Suprapubic skin (tissue), 4 donors: ENCODE measurements at places on chromosomes 2 and 18.

GRCh38 chr2:3334392-3335345 is 42.9 kb downstream of the EIPR1 start:
- DNase-seq, result peak; percentile 74

DNA sequence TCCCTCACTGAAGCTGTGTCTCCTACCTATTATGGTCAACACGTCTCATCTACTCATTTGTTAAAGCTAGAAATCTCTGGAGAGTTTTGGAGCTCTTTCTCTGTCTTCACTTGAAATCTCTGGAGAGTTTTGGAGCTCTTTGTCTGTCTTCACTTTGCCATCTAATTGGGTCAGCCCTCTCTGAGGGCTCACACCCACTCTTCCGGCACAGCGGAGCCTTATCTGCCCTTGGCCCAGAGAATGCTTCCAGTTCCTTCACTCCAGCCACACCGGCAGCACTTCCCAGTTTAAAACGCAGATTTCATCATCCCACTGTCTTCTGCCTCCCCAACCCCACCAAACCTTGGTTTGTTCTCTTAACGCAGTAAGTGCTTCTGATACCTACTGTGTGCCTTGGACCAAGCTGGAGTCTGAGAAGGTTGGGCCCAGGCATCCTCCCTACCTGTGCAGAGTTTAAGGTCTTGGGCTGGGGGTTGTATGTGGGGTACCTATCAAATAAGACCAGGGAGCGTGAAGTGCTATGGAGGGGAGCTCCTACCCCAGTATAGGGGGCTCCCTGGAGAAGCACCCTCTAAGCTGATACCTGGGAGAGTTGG is 5.0 kb downstream of the HPCAL1 start:
- no peak for DNase-seq

GRCh38 chr18:70149616-70150301 is 55.7 kb downstream of the RTTN start:
- no peak for DNase-seq

GRCh38 chr18:2143636-2144035 is 427.7 kb downstream of the METTL4 start:
- no peak for DNase-seq

DNA sequence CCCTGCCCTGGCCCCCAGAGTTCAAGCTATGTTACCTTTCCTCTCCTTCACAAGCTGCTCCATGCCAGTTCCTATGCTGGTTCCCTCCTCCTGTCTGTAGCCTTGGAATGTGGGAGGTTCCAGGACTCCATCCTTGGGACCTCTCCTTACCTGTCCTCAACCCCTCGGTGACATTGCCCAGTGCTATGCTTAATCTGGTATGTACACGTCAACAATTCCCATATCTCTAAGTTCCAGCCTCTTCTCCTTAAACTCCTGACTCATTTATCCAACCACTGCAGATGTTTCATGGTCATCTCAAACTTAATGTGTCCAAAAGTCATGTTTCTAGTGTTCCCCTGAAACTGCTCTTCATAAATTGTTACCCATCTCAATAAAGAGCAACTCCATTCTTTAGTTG is 160.8 kb downstream of the TNS1 start:
- DNase-seq, result no peak

DNA sequence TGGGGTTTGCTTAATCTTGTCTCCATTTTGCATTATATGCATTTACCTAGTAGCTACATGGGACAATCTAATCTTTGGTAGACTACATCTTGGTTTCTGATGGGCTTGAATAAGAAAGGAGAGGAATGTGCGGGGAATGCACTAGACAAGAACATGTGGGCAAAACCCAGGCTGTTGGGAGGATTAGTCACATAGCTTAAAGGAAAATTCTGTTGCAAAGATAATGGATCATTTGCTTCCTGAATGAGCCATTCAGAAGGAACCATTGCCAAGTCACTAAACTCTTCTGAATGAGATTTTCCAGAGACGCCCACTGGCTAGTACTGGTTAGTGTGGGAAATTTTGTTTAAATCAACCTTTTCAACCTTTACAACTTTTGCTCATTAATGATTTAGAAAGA is 84.8 kb downstream of the OSBPL6 start:
- no peak for DNase-seq

DNA sequence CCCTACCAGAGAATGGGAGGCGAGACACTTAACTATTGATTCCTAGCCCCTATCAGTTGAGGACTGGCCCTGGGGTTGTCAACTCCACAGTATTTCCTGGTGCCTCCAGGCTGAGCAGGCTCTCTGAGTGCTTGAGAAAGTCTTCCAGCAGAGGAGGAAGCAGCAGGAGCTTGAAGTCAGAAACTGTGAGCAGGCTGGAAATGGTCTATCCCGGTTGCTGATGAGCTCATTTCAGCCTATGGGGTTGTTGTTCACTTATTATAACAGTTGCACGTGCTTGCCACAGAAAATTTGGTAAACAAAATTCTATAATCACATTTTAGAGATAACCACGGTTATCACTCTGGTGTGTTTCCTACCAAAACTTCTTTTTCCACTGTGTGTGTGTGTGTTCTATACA is 254.7 kb upstream of the THUMPD2 start:
- no peak for DNase-seq

GRCh38 chr2:39696101-39696553 is 30.4 kb downstream of the TMEM178A start:
- no peak for DNase-seq

DNA sequence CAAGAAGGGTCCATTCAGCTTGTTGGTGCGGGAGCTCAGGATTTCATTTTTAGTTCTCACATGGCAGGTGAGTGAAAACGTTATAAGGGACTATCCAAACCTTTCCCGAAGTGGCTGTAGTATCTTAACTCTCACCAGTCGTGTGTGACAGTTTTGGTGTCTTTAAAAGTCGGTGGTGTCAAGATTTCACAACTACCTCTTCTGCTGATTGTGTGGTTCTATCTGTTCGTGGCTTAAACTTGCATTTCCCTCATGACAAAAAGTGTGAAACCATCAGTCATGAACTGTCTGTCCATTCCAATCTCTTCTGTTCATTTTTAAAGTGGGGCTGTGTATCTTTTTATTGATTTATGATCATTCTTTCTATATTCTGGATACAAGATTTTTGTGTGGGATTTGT is 3.8 kb upstream of the AQP12B start:
- DNase-seq, result no peak

DNA sequence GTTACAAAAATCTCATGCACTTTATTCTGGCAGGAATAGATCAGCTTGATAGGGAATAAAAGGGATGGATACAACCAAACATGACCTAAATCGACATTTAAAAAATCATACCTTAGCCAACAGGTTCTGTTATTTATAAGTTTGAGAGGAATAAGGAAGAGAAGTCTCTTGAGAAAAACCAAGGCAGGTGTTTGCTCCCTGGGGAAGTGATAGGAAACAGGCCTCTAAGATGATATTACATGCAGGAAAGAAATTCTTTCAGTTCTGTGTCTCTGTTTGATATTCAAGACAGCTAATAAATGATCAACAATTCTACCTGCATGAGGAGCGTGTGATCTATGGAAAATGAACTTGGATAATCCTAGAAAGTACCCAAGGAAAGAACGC is 184.8 kb upstream of the ZEB2 start:
- DNase-seq, result no peak

DNA sequence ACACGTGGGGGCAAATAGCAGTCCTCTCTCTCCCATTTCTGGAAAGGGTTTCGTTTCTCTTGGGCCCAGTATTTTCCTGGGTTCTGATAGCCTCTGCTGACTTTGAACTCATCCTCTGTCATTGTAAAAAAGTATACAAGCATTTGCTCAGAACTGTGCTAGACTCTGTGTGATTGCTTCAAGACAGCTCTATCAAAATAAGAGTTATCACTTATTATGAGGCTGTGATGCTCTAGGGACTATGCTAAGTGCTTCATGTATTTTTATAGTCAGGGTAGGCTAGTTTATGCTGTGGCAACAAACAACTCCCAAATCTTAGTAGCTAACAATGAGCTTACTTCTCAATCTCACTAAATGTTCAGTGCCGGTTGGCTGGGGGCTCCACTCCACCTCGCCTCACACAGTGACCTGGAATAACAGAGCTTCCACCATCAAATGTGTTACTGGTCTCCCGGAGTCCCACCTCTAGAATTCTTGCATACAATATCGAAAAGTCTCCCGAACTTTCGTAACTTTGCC is 110.8 kb upstream of the CDC42EP3 start:
- no peak for DNase-seq

DNA sequence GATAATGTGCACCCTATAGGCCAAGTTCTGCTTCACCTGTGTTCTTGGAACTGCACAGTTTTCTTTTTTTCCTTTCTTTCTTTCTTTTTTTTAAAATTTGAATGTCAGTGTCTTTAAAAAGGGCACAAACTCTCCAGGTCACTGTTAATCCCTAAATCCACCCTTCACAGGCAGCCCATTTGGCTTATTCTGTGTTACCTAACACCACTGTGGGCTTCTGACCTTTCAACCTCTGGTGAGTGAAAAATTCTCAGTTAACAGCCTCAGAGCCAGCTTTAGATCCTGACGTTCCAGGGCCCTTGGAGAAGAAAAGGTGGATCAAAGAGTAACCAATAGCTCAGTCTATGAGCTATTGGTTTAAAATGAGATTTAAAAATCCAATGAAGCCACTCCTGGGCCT is 6.8 kb upstream of the CETN1 start:
- DNase-seq, result no peak

GRCh38 chr2:15780912-15781574 is 159.3 kb upstream of the MYCN start:
- no peak for DNase-seq

- no peak for DNase-seq
These were observed 21.8 kb upstream of the RAB27B start for GRCh38 chr18:54806526-54806925.

DNA sequence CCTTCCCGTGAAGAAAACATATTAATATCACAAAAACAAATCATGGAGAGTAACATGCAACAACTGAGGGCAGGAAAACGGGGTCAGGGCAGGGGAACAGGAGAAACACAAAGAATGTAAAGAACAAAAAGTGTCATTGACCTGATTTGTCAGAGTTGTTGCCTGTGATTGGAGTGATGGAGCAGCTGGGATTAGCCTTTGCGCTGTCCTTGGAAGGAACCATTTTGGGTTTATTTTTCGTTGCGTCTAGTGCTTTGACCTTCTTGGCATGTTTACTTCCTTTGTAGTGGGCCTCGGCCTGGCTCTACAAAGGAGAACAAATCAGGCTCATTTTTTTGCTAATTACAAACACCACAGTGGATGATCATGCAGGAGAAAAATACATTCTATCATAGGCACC is 218.5 kb upstream of the SESTD1 start:
- DNase-seq, result no peak

DNA sequence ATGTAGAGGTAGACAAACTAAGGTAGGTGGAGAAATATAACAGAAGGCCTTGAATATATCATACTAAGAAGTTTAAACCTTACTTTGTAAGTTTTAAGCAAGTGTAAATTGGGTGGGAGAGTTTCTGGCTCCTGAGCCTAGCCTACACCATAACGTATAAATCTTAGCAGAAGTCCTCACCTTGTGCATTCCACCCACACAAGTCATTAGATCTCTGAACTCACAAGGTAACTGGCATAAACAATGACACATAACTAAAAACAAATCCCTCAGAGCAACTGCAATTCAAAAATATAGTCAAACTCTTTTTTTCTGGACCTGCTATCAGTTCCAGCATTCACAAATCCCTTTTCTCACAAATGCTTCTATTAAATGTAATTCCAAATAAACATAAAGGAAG is 9.4 kb downstream of the REV1 start:
- DNase-seq, result no peak

DNA sequence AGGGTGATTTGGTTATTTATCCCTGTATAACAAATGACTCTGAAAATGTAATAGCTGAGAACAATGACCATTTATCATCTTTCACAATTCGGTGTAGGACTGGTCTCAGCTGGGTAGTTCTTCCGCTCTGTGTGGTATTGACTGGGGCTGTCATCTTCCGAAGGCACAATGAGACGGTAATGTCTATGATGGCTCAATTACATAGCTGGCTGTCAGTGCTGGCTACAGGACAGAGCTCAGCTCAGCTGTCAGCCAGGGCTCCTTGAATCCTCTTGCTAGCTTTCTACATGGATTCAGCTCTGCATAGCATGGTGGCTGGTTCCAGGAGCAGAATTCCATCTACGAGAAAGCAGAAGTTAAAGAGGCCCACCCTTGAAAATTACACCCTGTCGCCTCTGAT is 483.8 kb downstream of the TDRD15 start:
- no peak for DNase-seq

GRCh38 chr2:73007991-73008765 is 63.3 kb downstream of the SFXN5 start:
- peak; percentile 47 for DNase-seq

DNA sequence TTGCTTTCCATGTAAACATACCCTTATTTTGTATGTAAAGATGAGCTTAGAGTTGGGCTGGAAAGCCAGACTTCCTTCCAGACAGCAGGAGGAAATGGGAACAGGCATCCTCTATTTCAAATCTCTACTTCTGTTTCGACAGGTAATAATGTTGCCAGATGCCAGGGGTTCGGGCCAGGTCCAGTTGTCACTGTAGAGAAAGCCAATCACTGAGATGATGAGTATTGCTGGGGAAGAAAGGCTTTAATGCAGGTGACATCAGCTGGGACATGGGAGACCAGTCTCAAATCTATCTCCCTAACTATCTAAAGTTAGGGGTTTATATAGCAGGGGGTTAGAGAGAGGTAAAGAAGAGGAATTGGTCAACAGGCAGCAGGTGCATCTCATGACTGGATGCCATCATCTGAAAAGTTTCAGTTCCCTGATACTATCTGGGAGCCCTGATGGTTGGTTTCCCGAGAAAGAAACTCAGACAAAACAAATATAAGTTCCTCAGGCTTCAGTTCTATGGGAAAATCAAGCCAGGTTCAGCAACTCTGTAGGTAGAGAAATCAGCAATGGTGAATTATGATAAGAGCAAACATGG is 9.3 kb upstream of the MTCL1 start:
- no peak for DNase-seq

GRCh38 chr2:127511917-127512316 is 14.4 kb downstream of the IWS1 start:
- DNase-seq, result no peak

DNA sequence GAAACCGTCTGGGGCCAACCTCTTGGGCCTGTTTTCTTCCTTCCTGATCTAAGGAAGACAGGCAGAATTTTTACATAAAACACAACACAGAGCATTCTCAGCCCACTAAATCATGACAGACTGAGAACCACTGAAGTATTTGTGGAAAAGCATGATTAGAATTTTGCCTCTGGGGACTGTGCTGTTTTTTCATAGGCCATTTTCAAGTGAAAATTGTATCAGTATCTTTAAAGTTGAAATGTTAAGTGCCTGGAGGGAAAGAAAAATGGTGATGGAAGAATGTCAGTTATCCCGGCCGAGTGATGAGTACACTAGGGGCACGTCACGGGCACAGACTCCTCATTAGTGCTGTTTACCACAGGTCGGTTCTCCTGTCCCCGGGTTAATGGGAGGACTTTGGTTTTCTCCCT is 36.9 kb downstream of the EHD3 start:
- DNase-seq, result no peak

DNA sequence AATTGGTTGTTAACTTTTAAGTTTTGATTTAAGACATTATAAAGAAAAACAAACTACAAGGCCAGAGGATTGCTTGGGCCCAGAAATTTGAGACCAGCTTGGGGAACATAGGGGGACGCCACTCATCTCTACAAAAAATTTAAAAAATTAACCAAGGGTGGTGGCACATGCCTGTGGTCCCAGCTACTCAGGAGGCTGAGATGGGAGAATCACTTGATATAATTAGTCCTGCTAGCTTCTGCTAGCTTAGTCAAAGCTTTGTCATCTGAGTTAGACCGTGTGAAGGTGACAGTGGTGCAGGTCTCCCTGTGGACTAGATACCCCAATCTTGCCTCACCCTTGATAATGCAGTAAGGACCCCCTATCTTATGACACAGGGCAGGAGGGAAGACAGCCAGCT is 6.0 kb upstream of the ZNF396 start:
- DNase-seq, result no peak

GRCh38 chr2:240244543-240244942 is 104.1 kb upstream of the OTOS start:
- peak; percentile 74 for DNase-seq
